Activated T-cell treated with anti-CD3 and anti-CD28 coated beads for 24 hours (primary cell): ENCODE measurements at places on chromosomes 12 and 14.
A peak's percentile ranks its signal among the peaks of the same experiment; 100 is the strongest.

DNA sequence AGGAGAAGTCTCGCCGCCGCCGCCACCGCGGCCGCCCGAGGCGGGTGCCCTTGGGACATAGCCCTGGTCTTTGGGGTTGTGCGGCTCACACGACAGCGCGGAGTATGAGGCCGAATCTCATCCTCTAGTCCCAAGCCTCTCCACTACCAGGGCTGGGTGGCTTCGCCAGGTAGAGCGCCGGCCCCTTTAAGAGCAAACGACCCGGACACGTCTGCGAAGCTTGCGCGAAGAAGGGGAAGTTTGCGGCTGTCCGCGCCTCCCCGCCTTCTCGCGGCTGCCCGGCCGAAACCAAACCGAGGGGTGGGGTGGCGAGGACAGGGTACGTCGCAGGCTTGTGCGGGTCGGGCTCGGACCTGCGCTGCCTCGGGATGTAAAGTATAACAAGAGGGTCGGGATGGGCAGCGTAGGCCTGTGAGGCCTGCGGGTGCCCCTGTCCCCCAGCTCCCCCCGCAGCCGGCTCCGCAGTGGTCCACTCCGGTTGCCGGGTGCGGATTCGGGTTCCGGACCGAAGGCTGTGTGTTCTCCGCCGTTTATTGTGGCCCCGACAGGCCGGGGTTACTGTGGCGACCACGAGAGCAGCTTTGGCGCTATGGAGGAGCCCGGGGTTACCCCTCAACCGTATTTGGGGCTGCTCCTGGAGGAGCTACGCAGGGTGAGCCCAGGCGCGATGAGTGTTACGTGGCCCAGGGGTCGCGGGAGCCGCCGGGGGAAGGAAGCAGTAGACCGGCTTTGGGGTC lies 33.3 kb downstream of the MIA2 start:
- peak; percentile 64 for DNase-seq

GRCh38 chr12:51401900-51402299 lies 10.7 kb upstream of the GALNT6 start:
- no peak for DNase-seq

DNA sequence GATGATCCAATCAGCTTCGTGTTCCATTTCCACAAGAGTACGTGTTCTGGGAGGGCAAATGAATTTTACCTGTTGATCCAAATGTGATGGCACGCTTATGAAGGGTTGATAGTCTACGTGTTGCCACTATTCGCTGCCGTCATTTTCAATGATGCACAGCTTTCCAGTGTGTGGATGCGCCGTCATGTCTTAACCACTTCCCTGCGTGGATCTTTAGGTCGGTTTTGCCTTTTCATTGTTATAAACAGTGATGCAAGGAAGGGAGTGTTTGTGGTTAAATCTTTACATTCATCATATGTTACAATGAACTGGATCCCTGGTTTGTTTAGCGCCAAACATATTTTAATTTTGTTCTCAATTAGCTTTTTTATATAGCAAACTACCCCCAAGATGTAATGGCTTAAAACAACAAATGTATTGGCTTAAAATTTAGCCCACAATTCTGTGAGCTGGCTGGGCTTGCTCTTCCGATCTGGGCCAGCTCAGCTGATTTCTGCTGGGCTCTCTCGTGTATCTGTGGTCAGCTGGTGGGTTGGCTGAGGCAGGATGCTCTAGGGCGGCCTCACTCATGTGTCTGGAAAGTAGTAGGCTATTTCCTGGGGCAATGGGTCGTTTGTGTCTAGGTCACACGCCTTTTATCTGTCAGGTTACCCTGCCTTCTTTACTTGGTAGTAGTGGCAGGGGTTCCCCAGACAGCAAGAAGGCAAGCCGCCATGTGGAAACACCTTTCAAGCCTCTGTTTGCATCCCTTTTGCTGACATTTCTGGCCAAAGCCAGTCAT lies 176.7 kb downstream of the CRADD start:
- no peak for DNase-seq

DNA sequence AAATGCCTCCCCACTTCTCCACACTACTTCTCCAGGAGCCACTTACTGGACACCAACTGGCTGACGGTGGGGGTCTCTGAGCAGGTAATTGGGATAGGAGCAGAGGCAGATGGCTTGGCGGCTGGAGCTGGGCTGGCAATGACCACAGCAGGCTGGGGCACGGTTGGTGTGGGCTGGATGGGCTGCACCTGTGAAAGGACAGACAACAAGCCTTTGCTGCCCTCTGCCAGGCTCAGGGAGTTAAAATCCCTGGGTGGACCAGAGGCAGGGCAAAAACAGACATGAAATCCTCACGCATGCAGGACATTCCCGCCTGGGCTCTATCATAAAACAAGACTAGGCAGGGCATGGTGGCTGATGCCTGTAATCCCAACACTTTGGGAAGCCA lies 19.3 kb upstream of the TFCP2 start:
- no peak for DNase-seq

GRCh38 chr14:85577543-85578114 lies 47.7 kb downstream of the FLRT2 start:
- no peak for DNase-seq

- no peak for DNase-seq
Measured at GRCh38 chr12:94145191-94145983, 3.0 kb upstream of the PLXNC1 start.

- no peak for DNase-seq
Measured at GRCh38 chr12:11661491-11662089, 12.1 kb downstream of the ETV6 start.
